Right lung (tissue), 10 donors: ENCODE measurements at places on chromosomes 6 and 20. TPM values are rescaled to one million over a fixed set of nuclear protein-coding genes. Genes with fewer than 3 reads are reported as not detected.
A peak's percentile ranks its signal among the peaks of the same experiment; 100 is the strongest.

- DNase-seq, result no peak
These were observed 60.0 kb downstream of the JARID2 start for GRCh38 chr6:15305909-15306308.

DNA sequence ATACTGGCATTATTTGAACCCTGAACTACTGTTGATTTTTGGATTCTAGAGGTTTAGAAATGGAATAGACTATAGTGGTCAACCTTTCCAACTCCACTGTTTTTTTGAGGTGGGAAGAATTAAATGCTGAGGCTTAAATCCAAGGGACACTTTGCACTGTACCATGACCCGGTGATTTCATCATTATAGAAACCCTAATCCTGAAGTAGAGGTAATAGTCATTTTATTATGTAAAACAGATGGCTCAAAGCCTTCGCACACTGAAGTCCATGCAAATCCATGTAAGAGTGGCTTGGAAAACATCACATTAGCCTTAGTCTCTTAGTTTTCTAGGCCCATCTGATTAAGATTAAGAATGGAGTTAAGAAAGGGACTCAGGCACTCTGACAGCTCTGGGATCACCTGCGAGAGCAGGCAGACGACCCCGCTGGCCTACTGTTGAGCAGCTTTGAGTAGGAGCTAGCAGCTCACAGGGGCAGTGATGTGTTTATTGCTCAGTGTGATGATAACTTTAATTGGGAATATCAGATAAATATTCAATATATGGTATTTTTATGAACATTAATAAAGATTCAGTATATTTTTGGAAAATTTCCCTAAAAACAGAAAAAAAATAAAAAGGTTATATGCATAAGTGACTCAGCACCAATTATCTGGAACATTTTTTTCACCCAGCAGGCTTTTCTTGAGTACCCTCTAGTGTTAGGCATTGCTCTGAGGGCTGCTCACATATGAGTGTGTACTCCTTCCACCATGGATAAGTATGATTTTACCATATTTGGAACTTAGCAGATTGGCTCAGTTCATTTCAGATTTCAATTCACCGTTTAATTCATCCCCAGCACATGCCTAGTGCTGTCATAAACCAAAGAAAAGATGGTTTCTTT, 13.4 kb downstream of the SLX4IP start:
- no peak for DNase-seq

GRCh38 chr6:110951986-110952794, 6.3 kb upstream of the GTF3C6 start:
- DNase-seq, result no peak

- no peak for DNase-seq
These were observed 91.9 kb downstream of the FAM217A start for GRCh38 chr6:3987053-3987452.

GRCh38 chr20:3406481-3407039, 909 bp downstream of the DNAAF9 start:
- DNase-seq, result peak; percentile 31

DNA sequence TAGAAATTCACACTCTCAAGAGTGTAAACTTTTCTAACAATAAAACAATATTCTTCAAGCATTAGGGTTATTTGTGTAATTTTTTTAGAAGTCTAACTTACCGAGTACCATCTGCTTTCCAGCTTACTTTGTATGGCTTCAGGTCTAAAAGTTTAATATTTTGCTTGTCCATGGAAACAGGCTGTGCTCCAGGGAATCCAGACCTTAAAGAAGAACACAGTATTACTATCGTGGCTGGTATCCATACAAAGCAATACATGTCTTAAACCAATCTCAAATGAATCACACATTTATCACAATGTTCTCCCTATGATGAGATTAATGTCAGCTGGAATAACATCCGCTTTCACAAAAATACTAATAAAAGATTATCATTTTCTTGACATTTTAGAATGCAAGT, 73.0 kb downstream of the RNGTT start:
- no peak for DNase-seq

DNA sequence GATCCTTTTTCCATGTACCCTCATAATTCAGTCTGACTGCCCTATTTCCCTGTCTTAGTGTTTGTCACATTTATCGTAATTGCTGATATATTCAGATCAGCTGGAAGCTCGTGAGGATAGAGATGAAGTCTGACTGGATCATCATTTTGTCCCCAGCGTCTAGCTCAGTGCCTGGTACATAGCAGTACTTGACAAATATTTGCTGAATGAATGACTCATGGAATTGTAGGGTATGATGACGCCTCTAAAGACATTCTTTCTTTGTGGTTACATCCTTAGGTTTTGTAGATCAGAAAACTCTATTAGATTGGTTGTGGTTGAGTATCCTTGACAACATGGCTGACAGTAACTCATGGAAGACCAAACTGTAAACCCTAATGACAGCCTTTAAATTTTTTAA, 68.9 kb downstream of the MTHFD1L start:
- no peak for DNase-seq

GRCh38 chr6:68032217-68032616, 602.9 kb upstream of the ADGRB3 start:
- DNase-seq, result no peak

DNA sequence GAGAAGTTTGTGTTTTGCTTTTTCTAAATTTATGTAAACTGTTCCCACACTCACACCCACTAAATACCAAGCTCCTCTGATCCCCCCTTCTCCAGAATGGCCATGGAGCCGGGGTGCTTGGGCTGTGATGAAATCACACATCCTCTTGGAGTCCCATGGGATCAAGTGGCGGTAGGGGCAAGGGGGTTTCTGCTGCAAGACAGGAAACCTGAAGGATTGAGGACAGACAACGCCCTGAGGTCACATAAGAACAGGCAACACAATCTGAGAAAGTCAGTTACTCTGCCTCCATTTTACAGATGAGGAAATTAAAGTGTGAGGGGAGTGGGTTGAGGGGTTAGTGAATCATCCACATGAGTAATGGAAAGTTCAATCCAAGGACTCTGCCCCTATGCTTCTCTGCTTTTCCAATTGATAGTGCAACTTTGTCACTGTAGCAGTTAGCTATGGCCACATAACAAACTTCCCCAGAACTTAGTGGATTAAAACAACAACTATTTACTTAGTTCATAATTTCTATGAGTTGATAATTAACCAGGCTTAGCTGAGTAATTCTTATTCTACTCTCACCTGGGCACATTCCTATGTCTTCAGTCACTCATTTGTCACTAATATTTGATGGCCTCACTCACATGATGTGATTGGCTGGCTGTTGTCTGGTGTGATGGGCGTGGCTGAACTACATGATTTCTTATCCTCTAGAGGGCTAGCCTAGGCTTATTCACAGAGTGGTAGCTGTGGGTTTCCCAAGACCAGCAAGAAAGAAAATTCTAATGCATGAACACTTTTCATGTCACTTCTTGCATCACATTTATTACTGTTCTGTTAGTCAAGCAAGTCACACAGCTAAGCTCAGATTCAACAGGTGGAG, 311.1 kb upstream of the RNF24 start:
- DNase-seq, result no peak

GRCh38 chr6:134436281-134436815, 118.4 kb upstream of the SGK1 start:
- DNase-seq, result no peak

GRCh38 chr6:387293-387741, 4.2 kb upstream of the IRF4 start:
- DNase-seq, result no peak

GRCh38 chr6:160273750-160274149, 15.1 kb upstream of the SLC22A2 start:
- DNase-seq, result no peak

GRCh38 chr6:63434943-63435342, 115.2 kb upstream of the LGSN start:
- no peak for DNase-seq

- no peak for DNase-seq
These were observed 19.0 kb downstream of the TOMM34 start for GRCh38 chr20:44941120-44941691.

- no peak for DNase-seq
These were observed 18.4 kb upstream of the IFNGR1 start for GRCh38 chr6:137237413-137238170.

DNA sequence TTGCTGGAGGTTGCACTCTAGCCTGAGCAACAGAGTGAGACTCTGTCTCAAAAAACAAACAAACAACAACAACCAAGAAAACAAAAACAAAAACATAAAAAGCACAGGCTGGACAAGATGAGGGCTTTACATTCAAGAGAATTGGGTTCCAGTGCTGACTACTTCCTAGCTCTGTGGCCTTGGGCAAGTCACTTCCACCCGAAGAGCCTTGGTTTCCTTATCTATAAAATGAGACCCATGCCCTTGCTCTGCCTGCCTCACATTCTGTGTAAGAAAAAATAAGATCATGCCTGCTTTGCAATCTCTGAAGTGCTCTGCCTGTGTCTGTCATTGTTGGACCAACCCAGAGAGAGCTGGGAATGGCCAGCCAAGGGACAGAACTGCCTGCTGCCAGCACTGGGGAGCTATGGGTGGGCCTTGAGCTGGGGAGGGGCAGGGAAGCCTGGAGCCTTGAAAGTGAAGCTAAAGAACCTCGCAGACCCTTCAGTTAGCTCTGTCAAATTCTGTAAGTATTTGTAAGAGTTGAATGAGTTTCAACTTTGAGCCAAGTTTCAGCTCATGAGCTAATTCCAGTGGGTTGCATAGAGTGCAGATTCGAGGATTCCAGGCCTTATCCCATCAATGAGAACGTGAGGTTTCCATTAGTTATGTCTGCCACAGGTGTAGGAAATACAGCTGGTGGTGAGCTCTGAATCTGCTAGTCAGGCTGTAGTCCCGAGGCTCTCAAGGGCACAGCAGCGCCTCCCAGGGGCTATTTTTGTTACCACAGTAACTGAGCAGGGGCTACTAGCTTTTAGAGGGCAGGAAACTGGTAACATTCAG, 93.2 kb downstream of the DLGAP4 start:
- DNase-seq, result no peak

Gene IPCEF1
- 3.4 TPM for polyA plus RNA-seq

Gene KHDC1L
- not detected for polyA plus RNA-seq

Gene IDH3B
- 131 TPM for polyA plus RNA-seq

Gene HEBP2
- polyA plus RNA-seq, result 52.2 TPM

Gene F13A1
- polyA plus RNA-seq, result 35.6 TPM

Gene ERVFRD-1
- 0.05 TPM for polyA plus RNA-seq

Gene NKAPL
- polyA plus RNA-seq, result 1.3 TPM

Gene PRSS35
- 60.1 TPM for polyA plus RNA-seq

Gene TMC2
- 0.35 TPM for polyA plus RNA-seq

Gene PNLDC1
- polyA plus RNA-seq, result 0.26 TPM
